ENCODE measurements at places on chromosomes 11 and 22. TPM values are rescaled to one million over a fixed set of nuclear protein-coding genes. Genes with fewer than 3 reads are reported as not detected.

INPPL1 gene
- total RNA-seq: 12.6 TPM

MOGAT2 gene
- not detected for total RNA-seq

AGBL2 gene
- total RNA-seq: 0.38 TPM

SCGB1D2 gene
- total RNA-seq: not detected

TAGLN gene
- 12.4 TPM for total RNA-seq

CHST1 gene
- total RNA-seq: 2.4 TPM

FTH1 gene
- total RNA-seq: 1,591 TPM

MS4A2 gene
- total RNA-seq: not detected

BATF2 gene
- under 0.01 TPM for total RNA-seq

- DNase-seq: peak; percentile 11
Measured at GRCh38 chr22:19143967-19144400, 467 bp downstream of the ESS2 start.

DNA sequence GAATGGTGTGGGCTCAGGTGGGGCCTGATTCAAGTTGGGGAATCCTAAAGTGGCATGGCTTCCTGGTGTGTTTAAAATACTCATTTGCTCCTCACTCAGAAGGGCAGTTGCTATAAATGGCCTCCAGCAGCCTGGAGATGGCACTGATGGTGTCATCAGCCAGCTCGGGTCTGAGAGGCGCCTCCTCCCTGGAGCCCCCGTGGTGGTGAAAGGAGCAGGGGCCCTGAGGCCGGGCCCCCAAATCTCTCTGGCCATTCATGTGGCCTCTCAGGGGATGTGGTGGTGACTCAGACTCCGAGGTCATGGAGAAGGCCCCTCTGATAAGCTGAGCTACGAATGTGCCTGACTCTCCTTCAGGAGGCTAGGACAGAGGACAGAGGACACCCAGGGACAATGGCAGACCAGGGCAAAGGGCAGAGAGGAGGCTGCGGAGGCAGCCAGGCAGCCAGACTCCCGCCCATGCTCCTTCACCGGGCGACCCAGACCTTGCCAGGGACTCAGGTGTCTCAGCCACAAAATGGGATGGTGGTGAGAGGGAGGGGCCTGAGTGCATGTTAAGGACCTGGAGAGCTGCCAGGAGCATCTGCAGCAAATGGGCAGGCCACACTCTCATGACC is 129.2 kb downstream of the CTTN start:
- DNase-seq: no peak

DNA sequence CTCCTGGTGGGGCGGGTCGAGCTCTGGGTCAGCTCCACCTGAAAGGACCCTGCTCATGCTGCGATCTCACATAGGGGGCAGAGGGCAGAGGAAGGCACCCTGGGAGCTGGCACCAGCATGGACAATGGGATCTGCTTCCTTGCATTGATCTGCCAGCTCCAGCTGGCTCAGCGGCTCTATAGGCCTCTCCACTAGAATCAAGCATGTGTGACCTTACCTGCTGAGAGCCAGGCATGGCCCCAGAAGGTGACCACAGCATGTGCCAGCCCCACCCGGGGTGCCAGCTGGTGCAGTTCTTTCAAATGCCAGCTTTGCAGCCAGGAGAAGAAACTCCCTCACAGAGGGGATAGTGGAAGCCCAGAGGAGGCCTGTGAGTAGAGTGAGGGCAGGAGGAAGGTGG is 22.0 kb upstream of the KLHL35 start:
- DNase-seq: no peak

DNA sequence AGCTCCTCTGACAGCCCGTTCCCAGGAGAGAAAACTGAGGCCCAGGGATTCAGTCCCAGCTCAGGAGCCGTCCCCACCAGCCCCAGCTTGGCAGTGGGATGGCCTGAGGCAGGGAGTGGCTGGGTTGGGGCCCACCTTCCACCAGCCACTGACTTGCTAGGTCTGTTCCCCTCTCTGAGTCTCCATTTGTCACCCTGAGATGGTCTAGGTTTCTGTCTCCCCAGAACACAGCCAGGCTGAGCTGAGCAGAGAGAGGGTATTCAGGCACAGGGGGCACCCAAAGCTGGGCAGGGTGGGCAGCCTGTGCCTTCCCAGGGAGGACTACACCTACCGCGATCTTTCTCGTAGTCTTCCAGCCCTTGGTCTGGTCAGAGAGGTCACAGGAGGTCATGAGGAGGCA is 95.7 kb downstream of the PDE2A start:
- no peak for DNase-seq

DNA sequence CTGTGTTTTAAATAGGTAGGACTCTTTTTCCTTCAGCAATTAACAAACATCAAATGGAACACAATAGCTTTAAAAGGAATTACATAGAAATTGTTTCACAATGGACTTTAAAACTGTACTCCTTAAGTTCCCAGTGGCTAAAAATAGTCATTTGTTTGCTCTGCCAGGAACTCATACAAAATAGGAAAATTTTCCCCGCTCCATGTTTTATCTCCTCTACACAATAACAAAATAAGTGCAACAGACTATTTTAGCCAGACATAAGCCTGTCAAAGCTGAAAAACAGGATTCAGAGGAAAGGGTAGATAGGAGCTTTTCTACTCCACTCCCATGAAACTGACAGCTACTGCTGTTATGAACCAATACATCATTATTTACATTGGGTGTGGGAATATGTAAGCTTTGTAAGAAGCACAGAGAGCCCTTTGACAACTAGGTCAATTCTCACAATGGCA is 90.1 kb downstream of the STK33 start:
- peak; percentile 83 for DNase-seq

DNA sequence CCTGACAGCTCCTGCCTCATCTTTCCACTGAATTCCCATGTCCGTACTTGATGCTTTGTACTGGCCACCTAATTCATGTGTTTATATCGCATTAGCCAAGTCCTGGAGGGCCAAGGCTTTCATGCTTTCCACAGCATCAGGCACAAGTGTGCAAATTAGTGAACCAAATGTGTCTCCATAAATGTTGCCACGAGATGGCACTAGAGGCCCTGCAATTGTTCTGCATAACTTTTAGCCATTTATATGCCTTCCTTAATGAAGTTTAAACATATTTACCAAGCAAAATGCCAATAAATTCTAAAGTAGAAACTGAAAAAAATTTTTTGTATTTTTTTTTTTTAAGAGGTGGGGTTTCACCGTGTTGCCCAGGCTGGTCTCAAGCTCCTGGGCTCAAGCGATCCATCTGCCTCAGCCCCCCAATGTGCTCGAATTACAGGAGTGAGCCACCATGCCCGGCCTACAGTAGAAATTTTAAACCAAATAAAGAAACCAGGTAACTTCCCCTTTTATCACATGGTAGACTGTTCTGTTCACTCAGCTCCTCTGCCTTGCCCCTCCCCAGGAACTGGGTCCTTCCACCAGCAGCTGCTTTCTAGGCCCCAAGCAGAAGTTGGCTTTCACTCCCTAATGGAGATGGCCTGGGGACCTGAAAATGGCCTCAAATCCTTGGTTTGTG is 20.8 kb upstream of the IL18BP start:
- peak; percentile 54 for DNase-seq

DNA sequence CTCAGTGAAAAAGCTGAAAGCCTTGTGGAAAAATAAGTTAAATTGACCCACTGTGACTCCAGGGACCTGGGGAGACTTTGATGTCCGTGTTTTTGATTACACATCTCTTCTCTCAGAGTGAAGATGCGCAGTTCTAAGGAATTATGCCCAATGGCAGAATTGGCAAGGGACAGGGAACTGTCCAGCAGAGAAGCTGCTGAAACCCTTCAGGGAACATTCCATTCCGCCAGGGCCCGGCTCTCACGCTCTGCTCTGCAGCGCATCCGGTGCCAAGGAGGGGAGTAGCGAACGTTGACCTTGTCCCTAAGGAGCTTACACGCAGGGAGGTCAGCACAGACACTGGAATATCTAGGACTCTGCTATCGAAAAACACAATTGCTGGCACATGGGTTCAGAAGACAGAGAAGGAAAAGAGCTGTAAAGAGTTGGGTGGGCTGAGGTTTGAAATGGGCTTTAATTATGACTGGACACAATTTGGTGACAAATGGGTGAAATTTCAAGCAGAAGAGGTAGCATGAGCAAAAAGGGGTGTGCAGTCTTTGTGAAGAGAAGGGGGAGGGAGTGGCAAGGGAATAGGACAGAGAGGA is 64.5 kb upstream of the B3GAT1 start:
- no peak for DNase-seq

DNA sequence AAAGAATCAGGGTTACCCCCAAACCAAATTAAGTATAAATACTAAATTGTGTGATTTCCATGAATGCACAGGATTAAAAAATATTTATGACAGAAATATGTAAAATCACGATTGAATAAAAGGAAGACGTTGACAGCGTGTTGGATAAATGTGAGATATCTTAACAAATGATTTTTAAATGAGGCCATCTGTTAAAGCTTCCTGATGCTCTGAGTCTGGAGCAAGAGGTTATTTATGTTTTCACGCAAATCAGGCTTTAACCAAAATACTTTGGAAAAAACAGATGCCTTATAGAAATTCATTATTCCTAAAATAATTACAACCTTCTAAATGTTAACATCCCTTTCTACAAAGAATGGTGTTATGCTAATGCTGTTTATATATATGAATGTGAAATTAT is 123.3 kb downstream of the PAX6 start:
- DNase-seq: no peak

- DNase-seq: peak; percentile 48
Measured at GRCh38 chr11:17978553-17979287, 34.1 kb downstream of the SERGEF start.

DNA sequence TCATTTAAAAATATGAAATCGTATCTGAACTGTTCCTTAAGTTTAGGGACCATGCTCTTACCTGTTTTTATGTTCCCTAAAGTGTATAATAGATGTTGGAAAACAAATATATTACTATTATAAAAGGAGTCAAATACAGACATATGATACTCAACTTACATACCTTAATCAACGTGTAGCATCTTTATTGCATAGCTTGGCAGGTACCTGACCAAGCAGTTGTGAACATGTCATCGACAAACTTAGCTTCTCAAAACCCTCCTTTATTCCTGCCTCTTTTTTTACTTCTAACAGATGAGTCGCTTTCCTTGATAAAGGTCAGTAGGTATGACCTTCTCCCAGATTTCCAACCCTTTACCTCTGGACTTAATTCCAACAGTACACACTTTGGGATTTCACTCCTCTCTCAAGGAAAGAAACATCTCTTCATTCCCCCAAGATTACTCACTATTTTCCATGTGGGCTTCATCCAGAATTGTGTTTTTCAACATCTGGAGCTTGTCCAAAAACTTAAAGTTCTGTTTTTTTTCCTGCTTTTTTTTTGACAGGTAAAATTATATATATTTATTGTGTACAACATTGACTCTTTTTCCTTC is 11.9 kb downstream of the HIPK3 start:
- DNase-seq: no peak

DNA sequence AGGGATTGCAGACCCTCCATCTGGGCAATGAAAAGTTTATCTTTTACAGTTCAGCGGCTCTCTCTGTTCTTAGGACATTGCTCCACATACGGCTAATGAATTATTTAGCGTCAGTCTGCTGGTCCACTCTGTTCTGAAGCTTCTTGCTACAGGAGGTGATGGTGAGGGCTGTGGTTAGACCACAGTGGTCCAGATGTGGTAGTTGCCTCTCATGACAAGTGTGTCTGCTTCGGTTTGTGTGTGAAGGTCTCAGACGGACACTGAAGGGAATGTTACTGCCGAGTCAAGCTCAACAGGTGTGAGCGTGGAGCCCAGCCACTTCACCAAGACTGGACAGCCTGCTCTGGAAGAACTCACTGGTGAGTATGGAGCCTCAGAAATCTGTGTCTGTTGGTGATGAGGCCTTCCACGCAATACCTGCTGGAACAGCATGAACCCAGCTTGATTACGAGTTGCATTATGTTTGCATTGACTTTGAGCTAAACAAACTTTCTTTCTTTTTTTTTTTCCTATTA is 220.8 kb downstream of the DBX1 start:
- DNase-seq: no peak

- DNase-seq: no peak
Measured at GRCh38 chr11:815675-816432, 2.9 kb upstream of the PNPLA2 start.

DNA sequence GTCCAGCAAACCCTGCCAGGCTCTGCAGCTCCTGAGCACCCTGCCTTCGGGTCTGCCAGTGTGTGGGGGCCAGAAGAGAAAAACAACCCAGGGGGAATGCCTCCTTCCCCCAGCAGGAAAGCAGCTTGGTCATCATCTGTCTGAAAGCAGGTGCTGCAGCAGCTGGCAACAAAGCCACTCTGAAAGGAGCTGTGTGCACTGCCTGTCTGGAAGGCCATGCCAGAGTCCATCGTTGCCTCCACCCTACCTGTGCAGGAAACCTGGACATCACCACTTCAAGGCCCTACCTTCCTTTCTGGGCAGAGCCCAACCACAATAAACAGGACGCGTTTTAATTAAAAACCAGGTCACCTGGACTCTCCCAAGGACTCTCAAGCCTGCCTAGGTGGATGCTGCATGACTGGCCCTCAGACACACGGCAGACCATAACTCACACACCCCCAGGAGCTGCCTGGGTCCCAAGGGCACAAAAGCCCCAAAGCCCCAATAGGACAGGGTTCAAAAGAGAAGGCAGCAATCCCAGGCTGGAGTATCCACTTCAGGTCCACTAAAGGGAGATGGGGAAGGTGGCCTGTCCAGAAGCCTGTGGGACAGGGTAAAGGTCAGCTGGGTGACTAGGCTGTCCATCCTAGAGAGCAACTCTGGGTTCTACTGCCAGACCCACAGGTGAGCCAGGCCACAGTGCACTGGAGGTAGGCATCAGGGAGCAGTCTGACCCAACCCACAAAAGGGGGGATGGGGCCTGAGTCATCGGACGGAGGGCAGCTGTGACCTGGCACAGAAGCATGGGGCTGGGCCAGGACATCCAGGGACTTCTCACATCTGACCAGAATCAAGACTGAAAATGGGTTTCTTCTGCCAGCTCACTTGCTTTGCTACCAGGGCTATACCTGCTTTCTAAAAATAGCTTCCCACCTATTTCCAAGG is 6.1 kb downstream of the GNB1L start:
- peak; percentile 70 for DNase-seq

GRCh38 chr22:21760640-21761039 is 25.0 kb upstream of the YPEL1 start:
- DNase-seq: peak; percentile 46

GRCh38 chr11:128624269-128625175 is 37.2 kb upstream of the ETS1 start:
- DNase-seq: peak; percentile 49

- peak; percentile 95 for DNase-seq
Measured at GRCh38 chr11:3000032-3000961, 8.2 kb upstream of the NAP1L4 start.

GRCh38 chr11:69943066-69943465 is 123.8 kb upstream of the FGF3 start:
- DNase-seq: no peak

DNA sequence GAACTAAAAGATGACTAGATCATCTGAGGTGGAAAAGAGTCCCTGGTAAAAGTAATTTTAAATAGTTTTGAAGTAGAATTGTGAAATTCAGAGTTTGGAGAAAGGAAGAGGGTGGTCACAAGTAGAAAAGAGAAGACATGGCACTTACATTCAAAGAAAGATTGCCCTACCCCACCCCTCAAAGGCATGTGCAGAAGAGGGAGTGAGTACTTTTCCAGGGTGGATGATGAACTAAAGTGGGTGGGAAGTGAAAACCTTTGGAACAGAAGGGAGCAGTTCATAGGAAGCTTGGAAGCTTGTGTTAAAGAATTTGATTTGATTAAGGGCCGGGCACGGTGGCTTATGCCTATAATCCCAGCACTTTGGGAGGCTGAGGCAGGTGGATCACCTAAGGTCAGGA is 23.6 kb downstream of the SREBF2 start:
- DNase-seq: no peak

GRCh38 chr11:93704237-93704636 is 37.1 kb downstream of the TAF1D start:
- no peak for DNase-seq

Data from bronchial epithelial cell (primary cell).